ENCODE measurements at places on chromosomes 7 and 10.

DNA sequence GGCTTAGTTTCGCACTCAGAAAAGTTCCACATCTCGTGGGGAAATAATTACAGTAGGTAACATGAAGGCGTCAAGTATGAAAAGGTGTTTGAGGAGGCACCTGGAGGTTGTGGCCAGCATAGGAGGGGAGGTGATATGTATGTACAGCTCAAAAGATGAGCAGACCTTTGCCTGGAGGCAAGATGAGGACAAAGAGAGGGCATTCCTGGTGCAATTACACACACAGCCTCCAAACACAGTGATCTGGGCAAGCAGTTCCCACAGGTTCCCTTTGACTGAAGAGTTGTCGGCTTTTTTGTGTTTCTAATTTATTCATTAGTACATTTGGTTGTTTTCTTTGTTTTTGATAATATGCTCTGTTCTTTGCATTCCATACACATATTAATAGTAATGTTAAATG is 46.9 kb downstream of the CDK14 start:
- no peak for DNase-seq

- DNase-seq, result no peak
These were observed 22.1 kb downstream of the RELN start for GRCh38 chr7:103967401-103967800.

GRCh38 chr10:2974503-2975207 is 92.7 kb upstream of the PFKP start:
- DNase-seq, result no peak

DNA sequence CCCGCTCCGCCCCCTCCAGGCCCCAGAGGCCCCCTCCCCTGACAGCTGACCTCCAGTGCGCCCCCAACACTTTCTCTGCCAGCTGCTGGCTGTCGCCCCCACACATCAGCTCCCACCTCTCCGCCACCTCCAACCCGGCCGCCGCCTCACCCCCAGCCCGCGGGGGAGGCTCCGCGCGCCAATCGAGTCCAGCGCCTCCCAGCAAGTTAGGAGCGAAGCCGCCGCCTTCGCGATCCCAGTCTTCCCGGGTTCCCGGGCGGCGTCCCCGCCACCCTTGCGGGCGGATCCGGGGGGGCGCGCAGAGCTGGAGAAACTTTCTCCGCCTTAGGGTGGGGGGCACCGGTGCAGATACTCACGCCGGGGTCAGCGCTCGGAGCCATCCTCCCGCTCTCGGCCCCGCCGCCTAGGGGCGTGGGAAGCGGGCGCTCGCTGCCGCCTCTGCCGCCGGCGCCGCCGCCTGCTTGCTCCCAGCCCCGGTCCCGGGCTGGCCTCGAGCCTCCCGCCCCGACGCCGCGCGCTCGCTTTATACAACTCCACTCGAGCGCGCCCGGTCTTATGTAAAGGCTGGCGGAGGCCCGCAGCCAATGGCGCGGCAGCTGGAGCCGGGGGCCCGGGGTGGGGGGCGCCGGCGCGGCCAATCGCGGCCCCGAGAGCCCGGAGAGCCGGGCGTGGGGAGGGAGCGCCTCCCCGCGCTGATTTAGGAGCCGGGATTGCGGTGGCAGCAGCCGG is at the start of gene CRTAC1:
Gene CRTAC1, minus strand, starts transcription at position 529 of the 729 bp plus-strand sequence. Its CDS starts 149 bp downstream, at position 380.
- no peak for DNase-seq

DNA sequence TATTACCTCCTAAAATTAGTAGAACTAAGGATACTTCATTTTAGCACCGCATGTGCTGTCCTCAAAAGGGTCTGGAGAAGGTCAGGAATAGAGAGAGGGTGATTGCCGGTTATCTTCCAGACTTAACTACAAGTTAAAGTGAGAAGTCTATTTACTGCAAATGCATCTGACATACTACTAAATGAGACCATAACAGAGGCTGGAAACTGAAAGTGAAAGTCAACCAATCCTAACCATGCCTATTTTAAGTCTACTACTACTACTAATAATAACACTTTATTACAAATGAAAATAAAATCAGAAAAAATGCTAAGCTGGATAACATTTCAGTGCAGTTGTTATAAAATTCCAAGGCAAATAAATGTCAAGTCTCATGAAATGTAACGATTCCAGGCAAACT is 244.7 kb downstream of the KIF20B start:
- DNase-seq, result no peak

GRCh38 chr10:124226271-124227054 is 133.1 kb upstream of the CHST15 start:
- no peak for DNase-seq

DNA sequence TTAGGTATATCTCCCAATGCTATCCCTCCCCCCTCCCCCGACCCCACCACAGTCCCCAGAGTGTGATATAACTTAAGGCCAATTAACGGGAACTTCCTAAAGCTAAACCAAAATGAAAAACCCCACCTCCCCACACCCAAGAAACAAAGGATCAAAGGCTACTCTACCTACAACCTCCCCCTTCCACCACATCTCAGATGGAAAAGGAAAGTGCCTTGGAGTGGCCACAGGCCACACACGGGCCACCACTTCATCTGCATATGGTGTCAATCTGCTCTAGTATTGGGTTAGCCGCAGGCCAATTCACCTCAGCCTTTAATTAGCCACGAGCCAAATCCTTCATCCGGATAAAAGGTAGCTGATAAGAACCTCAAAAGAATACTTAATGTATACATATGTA is 19.6 kb downstream of the CSTF2T start:
- no peak for DNase-seq

DNA sequence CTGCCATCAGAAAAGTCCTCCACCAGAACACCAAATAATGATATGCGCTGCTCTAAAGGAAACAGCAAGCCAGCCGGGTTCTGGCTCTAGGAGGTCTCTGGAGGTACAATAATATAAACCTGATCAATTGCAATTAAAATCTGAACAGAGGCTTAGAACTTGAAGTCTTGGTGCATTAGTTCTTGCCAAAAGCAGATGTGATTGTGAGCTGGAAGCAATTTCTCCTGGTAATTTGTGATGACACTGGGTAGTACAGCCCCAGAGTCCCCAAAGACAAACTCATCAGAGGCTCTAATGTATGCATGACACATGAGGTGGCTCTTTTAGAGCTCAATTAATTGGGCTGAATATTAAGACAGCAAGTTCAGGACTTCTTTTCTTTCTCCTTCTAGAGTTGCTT is 3.3 kb downstream of the ETV1 start:
- DNase-seq, result no peak
